Endothelial cell of umbilical vein (primary cell): ENCODE measurements at places on chromosomes 5 and 9. TPM values are rescaled to one million over a fixed set of nuclear protein-coding genes. Genes with fewer than 3 reads are reported as not detected.

Gene SLC6A3
- not detected in 2 replicates for total RNA-seq

Gene POU5F2
- 1.2 TPM in 2 replicates for total RNA-seq

Gene ELOVL7
- total RNA-seq: 0.09 TPM in 1 of 2 replicates, not detected in the other

Gene MARVELD2
- 6.7 and 7.1 TPM in 2 replicates for total RNA-seq

Gene SV2C
- 0.07 TPM in 1 of 2 replicates, not detected in the other for total RNA-seq

Gene FOXD4L6
- total RNA-seq: 0.35 TPM in 1 of 2 replicates, not detected in the other

Gene CNTFR
- total RNA-seq: not detected in 2 replicates
